ENCODE measurements at places on chromosomes 4 and X.

- DNase-seq, result no peak
These were observed 43.7 kb upstream of the MAPK10 start for GRCh38 chr4:86403575-86403974.

- no peak for DNase-seq
These were observed 25.4 kb upstream of the EREG start for GRCh38 chr4:74339501-74339900.

GRCh38 chrX:2855761-2856160 is 27.0 kb downstream of the GYG2 start:
- no peak for DNase-seq

DNA sequence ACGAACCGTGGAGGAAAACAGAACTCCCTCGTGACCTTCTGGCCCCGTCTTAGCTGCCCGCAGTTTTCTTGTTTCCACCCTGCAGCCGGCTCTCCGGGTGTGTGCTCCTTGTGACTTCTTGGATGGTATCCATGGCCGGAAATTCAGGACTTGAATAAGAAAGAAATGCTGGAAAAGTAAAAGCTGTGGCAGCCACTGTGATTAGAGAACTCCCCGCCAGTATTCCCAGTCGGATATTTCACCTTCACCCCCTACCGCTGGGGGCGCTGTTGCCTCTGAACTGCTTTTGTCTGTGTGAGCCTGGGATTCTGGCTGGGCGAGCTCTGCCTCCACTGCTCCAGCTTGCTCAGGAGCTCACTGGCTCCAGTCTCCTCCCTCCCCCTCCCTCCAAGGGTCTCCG is 41.5 kb upstream of the CYP4V2 start:
- no peak for DNase-seq

GRCh38 chr4:85603437-85604336 is 128.7 kb downstream of the ARHGAP24 start:
- no peak for DNase-seq

- no peak for DNase-seq
These were observed 9.3 kb downstream of the STX18 start for GRCh38 chr4:4532371-4533154.

- DNase-seq, result no peak
These were observed 187.3 kb upstream of the LEF1 start for GRCh38 chr4:108355902-108356535.

DNA sequence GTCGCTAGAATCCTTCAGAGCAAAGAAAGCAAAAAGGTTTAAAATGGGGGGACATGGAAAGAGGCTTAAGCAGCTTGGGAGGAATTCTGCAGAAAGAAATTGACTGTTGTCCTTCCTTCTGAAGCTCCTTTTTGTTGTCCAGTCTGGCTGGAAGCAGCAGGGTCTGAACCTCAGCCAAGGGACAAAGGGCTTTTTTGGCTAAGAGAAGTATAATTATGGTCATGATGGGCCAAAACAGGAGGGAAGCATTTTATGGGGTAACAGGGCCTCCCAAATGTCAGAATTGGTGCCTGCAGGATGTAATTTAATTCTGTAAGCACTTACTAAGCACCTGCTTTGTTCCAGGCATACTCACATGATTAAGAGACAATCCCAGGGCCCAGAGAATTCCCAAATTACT is 74.2 kb upstream of the CPEB2 start:
- no peak for DNase-seq

- no peak for DNase-seq
These were observed 239.7 kb downstream of the RAB28 start for GRCh38 chr4:13244444-13244843.

GRCh38 chr4:11149612-11150259 is 279.0 kb downstream of the HS3ST1 start:
- no peak for DNase-seq

- DNase-seq, result no peak
These were observed 3.6 kb downstream of the NKX1-1 start for GRCh38 chr4:1402516-1403091.

GRCh38 chrX:87583679-87584078 is 66.1 kb downstream of the KLHL4 start:
- DNase-seq, result no peak

DNA sequence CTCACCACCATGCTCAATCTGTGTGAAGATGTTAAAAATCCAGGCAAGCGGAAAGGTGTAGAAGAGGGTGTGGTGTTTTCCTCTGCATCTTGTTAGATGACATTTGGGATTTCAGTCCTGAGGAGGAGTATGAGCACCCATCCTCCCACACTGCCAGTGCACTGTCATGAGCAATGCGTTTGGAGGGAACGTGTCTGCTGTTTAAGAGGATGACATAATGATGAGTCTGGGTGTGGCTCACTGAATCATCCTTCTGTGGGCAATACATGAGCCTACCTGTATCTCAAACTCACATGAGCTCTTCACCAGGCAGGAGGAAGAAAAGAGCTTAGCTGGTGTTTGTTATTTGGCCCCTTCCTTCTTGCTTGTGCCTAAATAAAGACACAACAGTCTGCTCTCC is 67.9 kb upstream of the ARX start:
- DNase-seq, result no peak

GRCh38 chr4:184191267-184191666 is 26.4 kb downstream of the ENPP6 start:
- no peak for DNase-seq
